ENCODE measurements at places on chromosomes 5 and 9.

GRCh38 chr9:129102791-129103594 lies 7.6 kb downstream of the CRAT start:
- no peak for DNase-seq

DNA sequence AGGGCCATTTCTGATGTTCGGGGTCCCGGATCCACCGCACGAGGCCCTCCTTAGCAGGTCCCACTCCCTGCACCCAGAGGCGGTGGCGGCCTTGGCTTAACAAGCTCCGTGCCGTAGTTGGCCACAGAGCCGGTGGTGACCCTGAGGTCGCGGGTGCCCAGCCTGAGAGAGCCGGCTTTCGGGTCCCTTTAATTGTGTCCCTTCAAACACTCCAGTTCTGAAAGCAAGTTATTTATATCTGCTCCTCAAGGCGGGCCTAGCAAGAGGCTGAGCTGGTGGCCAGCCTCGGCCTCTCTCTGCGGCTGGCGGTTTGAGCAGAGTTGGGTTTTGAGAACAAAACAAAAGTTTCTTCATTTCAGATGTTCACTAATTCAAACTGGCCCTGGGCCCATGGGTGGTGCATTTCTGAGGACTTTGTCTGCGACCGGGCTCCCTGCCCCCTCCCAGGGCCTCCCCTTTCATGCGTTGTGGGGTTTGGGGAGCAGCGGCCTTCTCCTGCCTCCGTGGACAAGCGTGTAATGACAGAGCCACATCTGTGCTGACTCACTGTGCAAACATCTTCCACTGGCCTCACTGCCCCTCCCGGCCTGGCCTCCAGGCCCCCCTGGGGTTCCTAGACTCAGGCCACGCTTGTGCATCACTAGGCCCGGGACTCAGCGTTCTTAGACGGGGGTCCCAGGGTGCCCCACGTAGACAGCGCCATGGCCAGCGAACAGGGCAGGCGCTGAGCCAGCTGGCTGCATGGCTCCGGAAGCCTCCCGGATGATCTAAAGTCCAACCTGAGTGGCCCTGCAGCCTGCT lies 49.4 kb upstream of the COL5A1 start:
- peak; percentile 28 for DNase-seq

GRCh38 chr9:112375361-112375760 lies 4.5 kb upstream of the HSDL2 start:
- no peak for DNase-seq

GRCh38 chr5:129135633-129136032 lies 41.1 kb downstream of the ISOC1 start:
- DNase-seq = no peak

- no peak for DNase-seq
Measured at GRCh38 chr5:124662181-124662781, 84.2 kb downstream of the ZNF608 start.

GRCh38 chr5:105617436-105618215 lies 2053.1 kb downstream of the EFNA5 start:
- no peak for DNase-seq

DNA sequence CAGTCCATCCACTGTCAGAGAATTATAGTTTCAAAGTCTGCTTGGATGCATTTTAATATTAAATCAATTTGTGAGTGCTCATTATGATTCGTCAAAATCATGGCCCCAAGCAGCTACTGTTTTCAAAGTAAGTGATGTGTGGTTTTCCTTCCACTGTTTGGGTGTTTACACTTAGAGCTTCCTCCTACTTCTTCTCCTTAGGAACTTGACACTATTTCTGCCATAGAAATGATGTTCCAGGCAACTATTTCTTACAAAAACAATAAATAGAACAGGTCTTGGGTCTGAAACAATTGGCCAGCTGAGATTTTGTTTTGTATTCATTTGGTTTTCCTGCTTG lies 132.8 kb upstream of the RAI14 start:
- no peak for DNase-seq

GRCh38 chr5:169978714-169979113 lies 1.6 kb downstream of the INSYN2B start:
- DNase-seq = no peak

DNA sequence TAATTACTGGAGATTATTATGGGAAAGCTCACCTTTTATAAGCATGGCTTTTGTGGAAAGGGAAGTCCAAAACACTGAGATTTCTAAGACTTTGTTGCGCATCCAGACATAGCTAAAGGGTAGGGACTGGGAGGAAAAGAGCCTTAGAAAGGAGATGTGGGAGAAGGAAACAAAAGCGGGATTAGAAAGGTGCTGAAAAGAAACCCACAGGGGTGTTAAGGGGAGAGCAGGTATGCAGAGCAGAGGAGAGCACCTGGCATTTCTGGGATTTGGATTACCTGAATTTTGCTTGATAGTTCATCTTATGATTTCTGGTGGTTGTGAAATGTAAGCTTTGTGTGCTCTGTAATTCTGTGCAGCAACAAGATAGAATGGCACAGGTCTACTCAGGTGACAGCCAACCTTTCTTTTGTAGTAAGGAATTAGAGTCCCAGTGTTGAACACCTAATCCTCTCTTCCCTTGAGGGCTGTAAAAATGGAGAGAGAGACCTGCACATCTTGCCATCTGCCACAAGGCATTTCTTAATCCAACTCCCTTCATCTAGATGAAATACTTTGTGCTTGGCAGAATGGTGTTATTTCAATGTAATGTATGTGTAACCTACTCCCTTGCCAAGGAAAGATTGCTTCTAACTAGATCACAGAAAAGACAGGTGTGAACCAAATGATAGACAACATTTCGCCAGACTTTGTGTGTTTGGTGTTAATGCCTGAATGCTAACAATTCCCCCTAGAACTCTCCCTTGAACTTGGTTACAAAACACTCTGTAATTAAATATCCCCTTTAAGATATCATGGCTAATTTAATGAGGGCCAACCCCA lies 47.4 kb downstream of the ATPSCKMT start:
- DNase-seq = no peak

GRCh38 chr5:126284977-126285696 lies 138.1 kb upstream of the GRAMD2B start:
- no peak for DNase-seq

GRCh38 chr5:32127711-32128110 lies 46.4 kb downstream of the GOLPH3 start:
- no peak for DNase-seq

GRCh38 chr9:111458139-111459009 lies 25.8 kb downstream of the ECPAS start:
- DNase-seq = no peak

DNA sequence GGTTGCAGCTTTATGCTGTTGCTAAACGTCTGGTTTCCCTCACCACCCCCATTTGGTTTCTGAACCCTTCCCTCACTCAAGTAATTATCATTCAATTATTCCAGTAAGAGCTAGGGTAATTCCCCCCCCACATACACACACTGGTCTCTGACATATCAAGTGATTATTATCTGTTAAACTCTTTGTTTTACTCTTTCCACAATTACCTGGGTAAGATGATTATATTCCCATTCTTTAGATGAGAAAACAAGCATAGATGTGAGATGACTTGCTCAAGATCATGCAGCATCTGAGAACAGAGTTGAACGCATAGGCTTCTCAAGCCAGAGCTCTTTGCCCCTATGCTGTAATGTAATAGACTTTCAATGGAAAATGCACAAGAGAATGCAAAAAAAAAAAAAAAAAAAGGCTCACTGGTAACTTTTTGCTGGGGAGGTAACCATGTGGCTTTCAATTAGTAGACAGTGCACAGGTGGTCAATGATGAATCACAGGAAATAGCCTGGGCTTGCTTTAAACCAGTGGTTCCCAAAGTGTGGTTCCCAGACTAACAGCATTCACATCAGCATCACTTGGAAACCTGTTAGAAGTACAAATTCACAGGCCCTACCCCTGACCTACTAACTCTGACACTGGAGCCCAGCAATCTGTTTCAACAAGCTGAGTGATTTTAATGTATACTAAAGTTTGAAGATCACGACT lies 87.6 kb downstream of the PIK3R1 start:
- no peak for DNase-seq

GRCh38 chr5:68261569-68262065 lies 46.1 kb downstream of the PIK3R1 start:
- no peak for DNase-seq

- no peak for DNase-seq
Measured at GRCh38 chr9:28456861-28457260, 883.6 kb upstream of the C9orf72 start.

- no peak for DNase-seq
Measured at GRCh38 chr9:120587328-120587727, 7.4 kb upstream of the CDK5RAP2 start.

DNA sequence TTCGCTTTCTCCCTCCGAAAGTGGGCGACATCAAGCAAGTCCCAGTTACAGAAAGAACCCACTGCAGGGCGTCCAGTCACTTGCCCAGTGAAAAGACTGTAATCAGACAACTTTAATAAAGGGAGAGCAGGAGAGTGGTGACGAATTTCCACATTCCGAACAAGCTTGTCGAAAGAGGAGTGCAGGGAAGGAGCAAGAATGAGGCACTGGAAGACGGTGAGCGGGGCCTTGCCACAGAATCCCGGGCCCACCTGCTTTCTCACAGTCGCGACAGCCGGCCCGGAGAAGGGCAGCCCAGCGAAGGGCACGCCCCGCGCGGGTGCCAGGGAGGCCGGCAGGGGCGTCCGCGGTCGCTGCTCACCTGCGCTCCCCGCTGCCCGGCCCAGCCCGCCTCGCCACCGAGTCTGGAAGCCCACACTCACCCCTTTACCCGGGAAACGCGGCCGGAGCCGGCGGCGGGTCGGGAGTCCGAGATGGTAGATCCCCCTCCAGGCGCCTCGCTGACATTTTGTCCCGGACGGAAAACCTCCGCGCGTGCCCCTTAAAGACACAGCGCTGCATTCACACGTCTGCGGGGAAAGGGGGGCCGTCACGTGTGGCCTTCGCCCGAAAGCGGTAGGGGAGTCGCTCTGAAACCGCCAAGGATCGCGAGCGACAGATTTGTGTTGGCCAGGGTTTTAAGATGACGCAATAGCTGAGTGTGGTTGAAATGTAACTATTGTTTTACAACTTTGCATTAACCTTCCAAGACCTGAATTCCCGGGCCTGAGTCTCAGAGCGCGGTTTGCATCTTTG lies at the start of gene ZBED3:
ZBED3 (minus strand) TSS at position 597 of the 795 bp plus-strand sequence. CDS start 9,407 bp downstream, outside the sequence.
- peak; percentile 60 for DNase-seq

All from T1000 (cell line).